Iris pigment epithelial cell (primary cell): ENCODE measurements at places on chromosomes 7 and 10.

- peak; percentile 95 for DNase-seq
Observed at GRCh38 chr7:40200791-40201190, 66.0 kb downstream of the SUGCT start.

GRCh38 chr10:100823194-100823593 lies 77.8 kb downstream of the PAX2 start:
- DNase-seq: no peak

DNA sequence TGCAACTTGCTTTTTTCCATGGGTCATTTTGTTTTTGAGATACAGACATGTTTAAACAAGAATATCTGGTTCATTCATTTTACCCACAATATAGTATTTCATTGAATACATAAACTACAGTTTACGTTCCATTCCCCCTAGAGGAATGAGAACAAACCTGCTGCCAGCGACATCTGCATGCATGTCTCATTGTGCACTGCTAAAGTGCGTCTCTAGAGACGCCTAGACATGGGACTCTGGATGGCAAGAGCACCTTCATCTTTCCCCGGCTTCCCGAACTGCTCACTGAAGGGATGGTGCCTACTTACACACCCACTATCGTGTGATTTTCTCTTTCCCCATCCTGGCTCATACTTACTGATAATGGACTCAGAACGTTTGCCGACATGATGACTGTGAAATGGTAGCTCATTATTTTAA lies 1.2 kb upstream of the ZNF777 start:
- DNase-seq: no peak

- DNase-seq: no peak
Observed at GRCh38 chr10:118239236-118239630, 102.9 kb downstream of the FAM204A start.

DNA sequence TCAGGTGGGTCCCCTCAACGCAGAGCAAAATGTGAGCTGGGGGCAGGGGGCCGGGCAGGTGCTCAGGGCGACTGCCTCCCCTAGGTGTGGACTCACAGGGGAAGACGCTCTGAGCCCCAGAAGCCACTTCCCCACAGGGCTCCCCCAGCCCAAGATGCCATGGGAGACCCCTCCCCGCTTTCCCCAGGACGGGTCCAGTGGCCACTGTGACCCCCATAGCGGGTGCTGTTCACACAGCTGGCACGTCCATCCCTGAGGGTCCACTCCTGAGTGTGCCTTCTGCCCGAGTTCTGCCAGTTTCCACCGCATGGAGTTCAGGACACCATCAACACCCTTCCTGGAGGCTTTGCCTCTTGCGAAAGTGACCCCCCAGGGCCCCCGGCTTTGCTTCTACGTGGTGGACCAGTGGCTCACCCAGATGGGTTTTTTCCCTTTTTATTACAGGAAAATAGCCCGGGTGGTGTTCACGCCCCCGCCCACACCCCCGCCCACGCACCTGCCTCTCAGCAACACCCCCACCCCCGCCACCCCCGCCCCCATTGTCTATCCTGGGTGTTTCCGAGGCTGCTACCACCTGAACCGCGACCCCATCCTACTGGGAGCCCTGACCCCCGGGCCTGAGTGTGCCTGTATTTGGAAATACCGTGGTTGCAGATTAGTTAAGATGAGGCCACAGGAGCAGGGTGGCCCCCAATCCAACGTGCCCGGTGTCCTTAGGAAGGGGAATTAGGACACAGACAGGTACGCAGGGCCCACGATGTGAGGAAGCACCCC lies 32.0 kb downstream of the ADAP1 start:
- no peak for DNase-seq

DNA sequence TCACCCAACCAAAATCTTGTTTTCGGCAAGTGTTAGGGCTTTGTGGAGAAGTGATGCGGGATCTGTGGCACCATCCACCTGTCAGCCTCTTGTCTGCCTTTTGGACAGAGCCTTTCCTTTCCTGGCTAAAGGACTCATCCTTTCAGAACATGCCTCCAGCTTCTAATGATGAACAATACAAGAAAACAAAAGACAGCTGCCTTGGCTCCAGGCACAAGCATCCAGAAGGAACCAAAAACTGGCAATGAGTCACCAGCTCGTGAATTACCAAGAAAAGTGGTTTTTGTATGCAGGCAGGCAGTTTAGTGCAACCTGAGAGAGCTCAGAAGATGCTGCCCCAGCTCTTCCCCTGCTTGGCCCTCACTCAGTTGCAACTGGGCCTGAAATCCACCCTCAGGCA lies 84.6 kb upstream of the NAMPT start:
- peak; percentile 60 for DNase-seq

GRCh38 chr7:155458111-155458877 lies at the start of gene EN2:
EN2 (plus strand) TSS chr7:155458129; CDS start chr7:155458378, 249 bp downstream.
- DNase-seq: no peak

DNA sequence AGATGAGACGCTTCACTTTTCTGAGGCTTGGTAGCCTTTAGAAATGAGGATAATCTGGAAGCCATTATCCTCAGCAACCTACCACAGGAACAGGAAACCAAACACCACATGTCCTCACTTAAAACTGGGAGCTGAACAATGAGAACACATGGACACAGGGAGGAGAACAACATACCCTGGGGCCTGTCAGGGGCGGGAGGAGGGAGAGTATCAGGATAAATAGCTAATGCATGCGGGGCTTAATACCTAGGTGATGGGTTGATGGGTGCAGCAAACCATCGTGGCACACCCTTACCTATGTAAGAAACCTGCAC lies 48.9 kb downstream of the LRGUK start:
- no peak for DNase-seq

DNA sequence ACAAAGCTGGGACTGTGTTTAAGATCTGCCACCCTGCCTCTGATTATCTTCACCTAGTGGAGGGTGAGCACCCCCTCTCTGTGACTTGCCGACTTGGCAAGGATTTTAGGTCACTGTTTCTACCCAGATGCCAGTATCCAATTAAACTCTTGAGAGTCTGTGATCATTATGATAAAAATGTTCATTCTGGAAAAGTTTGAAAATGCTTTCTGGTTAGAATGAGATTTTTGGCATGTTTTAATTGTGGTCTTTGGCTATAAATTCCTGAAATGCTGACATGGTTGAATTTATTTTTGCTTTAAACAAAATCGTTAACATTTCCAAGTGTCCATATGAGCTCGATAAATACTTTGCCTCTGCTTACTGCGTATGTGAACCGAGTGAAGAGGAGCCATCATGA lies 221.4 kb downstream of the BICC1 start:
- peak; percentile 12 for DNase-seq

- DNase-seq: no peak
Observed at GRCh38 chr7:96675548-96675947, 34.1 kb downstream of the SEM1 start.

- DNase-seq: no peak
Observed at GRCh38 chr7:21572331-21573313, 29.8 kb downstream of the DNAH11 start.

DNA sequence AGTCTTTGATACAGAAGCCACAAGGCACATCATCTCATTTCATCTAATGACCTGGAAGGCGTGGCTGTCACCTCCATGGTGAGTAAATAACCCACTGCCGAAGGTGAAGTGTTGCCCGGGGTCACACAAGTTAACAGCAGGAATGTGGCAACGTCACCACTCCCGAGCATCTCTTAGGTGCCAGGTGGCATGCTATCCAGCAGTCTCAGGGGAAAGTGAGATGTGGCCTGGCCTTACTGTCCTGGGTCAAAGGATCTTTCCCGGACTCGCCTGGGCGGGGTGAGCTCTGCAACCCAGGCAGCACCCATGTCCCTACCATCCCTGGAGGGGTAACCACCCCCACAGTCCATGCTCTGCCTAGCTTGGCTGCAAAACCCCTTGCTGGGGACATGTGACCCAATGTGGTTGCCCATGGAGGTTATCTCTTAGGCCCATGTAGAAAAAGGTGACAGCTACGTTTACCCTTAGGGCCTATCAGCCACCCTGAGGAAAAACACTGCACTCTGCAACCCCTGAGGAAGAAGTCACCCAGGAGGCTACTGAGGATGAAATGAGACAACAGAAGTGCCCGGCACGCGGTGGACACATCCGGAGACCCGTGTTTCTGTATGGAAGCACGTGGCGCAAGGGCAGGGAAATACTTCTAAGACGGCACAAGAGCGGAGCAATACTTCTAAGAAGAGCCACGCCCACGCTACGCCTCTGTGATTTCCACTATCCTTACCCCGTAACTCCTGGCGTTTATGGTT lies 52.0 kb downstream of the BAIAP2L1 start:
- DNase-seq: no peak

DNA sequence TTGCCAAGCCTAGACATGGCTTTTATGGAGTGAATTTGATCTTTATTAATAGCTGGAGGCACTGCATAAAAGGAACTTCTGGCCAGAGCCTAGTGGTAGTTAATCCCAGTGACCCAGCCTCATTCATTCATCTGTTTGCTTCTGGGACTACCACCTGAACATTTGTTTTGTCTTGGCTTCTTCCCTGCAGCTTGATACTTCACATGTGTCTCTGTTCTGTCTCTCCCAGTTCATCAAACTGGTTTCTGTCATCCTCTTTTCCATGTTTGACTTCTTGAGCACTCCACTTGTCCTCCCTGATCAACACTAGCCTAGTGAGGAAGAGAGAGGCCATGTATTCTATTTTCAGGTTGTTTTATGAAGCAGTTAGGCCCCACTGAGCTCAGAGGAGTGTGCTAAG lies 163.6 kb downstream of the NRG3 start:
- no peak for DNase-seq

GRCh38 chr7:7773334-7774309 lies 55.2 kb upstream of the RPA3 start:
- no peak for DNase-seq

DNA sequence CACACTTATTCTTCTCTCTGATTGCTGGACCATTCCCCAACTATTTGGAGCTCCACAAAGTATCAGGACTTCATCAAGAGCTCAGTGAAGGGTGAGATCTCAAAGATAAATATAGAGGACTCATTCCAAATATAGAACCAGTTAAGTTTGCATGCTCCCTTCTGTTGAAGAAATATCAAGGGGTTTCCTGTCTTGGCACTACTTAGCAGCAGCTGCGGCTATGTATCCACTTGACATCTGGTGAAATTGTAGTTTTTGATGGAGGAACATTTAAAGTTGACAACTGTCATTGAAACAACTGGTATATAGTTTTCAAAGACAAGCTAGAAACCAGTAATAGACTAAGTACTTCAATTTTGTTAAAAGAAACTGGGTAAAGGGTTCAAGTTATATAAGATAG lies 1.0 kb upstream of the SPAG6 start:
- no peak for DNase-seq

DNA sequence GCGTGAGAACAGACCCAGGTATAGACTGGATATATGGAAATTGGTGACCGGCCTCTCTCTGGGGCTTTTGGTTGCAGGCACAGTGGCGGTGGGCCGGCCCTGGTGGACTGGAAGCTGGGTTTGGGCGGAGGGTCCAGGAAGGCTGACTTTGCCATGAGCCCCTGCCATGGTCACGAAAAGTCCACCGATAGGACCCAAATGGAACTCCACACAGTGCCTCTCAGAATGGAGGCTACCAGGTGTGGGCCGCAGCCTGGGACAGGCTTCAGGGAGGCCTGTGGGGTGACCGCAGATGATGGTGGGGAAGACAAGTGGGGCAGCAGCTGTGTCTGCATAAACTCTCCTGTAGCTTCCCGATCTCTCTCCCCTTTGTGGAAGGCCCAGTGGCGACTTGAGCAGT lies 123.2 kb downstream of the DNAJB6 start:
- no peak for DNase-seq

DNA sequence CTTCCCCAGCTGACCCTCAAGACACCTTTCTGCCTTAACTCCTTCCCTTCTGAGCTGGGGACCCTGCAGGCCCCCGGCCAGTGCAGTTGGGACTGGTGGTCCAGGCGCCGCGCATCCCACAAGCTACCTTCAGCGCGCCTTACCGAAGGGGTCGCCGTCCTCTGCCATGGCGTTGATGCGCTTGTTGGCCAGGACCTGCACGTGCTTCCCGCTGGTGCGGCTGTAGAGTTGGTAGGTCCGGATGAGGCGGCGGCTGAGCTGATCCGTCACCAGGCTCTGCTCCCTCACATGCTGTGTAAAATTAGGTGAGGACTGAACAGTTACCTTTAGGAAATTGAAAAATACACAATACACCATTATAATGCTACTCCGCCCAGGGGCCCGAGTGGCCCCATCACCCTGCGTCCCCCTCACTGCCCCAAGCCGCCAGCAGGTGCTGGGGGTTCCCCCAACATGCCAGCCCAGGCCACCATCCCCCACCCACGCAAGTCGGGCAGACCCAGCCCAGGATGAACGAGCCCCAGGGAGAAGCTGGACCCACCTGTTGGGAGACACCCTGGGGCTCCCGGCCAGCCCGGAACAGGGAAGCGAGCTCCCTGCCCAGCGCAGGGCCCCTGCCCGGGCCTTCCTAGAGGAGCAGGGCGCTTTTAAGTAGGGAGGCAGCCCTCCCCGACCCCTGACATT lies 1.2 kb downstream of the FGF8 start:
- DNase-seq: no peak

DNA sequence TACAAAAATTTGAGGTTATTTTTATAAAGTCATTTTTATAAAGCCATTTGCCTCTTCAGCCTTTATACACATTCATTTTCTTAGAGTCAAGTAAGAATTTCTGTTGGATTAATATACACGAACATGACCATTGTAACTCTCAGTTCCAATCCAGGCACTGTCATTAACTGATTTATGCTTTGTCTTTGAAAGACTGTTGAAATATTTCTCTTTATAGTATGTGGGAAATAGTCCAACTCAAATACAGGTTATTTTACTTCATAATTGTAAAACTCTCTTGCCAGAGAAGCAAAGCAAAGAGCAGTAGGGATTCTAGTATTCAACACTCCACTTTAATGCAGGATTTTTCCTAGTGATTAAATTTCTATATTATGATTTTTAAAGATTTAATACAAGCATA lies 36.5 kb upstream of the PAPSS2 start:
- DNase-seq: no peak

- DNase-seq: no peak
Observed at GRCh38 chr7:50397320-50397970, 52.7 kb downstream of the FIGNL1 start.

DNA sequence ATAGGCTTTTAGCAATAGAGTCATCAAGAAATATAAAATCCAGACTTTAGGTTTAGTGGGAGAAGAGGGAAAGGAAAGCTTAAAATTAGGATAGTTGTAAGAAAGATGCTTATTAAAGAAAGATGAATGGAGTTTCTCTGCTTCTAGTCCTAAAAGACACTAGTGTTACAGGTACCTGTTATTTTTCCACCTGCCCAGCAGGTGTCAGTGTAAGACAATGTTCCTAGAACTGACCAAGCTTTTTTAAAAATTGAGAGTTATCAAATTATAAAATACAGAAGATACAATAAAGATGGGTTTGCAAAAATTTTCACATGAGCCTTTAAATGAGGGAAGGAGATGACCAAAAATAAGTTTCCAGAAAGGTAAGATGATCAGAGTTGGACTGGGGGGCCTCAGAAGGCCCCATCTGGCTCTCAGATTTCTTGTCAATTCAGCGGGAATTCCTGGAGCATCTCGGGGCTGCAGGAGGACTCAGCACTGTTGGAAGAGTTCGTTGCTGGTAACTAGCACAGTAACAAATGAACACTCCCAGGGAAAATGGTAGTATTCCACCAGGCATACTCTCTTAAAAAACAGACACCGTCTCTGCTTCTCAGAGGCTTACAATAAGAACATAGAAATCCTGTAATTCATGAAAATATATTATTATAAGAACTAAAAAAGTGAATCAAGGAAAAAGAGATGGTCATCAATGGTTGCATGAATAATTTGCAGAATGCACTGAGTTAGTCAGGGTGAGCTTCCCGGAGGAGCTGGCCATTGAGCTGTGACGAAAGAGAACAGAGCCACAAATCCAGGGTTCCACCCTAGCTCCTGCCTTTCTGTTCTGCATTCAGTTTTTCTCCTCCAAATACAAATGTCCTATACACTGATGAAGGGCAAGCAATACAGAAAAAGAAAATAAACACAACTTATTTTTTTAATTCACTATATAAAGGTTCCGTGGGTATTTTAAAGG lies 71.8 kb upstream of the PIK3CG start:
- no peak for DNase-seq

GRCh38 chr7:25143763-25144162 lies 18.7 kb upstream of the CYCS start:
- DNase-seq: no peak
